ENCODE measurements at places on chromosomes 5 and 9.

DNA sequence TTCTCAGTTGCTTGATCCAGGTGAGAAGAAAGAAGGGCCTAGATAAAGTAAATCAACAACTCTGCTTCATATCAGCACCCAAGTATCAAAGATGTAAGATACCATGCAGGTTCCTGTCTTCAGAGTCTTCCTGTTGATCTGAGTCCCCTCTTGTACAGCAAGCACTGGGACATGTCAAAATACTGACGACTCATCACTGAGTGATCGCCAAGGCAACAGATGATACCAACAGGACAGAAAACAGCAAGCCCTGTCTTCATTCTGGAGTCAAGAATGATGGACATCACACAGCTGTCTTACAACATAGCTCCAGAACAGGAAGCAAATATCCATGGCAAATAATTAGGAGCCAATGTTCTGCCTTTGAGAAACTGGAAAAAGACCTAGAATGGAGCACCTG is 83.7 kb downstream of the TARS1 start:
- no peak for DNase-seq

DNA sequence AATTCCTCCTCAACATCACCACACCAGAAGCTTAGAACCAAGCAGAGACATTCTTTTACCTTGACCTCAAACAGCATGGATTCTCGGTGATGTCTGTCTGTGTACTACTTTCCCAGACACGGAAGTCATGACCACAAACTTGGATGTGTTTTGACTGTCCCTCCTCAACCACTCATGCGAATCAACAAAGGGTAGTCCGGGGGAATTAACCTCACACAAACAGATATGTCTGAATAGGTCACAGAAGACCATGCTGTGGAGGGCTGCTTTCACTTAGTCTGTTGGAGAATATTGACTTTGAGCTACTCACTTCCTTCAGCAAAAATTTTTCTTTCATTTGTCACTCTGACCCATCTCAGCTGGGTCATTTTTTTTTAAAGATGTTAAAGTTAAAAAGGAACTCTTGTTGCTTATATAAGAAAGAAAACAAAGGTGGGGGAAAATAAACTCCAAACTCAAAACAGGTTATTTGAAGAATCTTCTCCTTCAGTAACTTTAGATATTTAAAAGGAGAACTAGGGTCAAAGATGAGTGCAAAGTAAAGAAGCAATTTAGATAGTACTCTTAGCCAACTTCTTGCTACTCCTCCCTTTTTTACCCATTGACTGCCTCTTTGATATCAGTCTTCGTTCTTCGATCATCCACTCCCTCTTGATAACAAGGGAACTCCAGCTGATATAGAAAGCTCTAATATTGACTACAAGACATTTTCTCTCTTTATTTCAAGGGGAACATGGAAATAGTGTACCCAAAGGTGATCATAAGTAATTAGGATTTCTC is 343.4 kb upstream of the CDH6 start:
- DNase-seq: no peak

- DNase-seq: no peak
Measured at GRCh38 chr9:36128349-36128748, 8.2 kb upstream of the GLIPR2 start.

DNA sequence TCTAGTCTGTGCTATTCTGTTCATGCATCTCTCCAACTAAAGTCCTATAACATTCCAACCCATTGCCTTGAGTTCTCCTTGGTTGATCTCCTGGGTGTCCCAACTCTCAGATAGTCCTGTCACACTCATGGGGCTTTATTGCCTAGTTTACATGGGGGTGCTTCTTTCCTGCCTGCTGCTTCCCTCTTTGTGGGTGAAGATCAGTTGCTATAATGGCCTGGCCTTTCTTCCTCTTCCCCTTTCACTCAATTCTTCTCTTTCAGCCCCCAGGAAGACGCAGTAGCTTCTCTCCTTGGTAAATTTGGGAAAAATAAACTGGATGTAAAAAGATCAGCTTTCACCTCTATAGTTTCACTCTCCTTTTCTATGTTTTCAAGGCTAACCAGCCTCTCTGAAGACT is 66.5 kb downstream of the PTCD2 start:
- no peak for DNase-seq

DNA sequence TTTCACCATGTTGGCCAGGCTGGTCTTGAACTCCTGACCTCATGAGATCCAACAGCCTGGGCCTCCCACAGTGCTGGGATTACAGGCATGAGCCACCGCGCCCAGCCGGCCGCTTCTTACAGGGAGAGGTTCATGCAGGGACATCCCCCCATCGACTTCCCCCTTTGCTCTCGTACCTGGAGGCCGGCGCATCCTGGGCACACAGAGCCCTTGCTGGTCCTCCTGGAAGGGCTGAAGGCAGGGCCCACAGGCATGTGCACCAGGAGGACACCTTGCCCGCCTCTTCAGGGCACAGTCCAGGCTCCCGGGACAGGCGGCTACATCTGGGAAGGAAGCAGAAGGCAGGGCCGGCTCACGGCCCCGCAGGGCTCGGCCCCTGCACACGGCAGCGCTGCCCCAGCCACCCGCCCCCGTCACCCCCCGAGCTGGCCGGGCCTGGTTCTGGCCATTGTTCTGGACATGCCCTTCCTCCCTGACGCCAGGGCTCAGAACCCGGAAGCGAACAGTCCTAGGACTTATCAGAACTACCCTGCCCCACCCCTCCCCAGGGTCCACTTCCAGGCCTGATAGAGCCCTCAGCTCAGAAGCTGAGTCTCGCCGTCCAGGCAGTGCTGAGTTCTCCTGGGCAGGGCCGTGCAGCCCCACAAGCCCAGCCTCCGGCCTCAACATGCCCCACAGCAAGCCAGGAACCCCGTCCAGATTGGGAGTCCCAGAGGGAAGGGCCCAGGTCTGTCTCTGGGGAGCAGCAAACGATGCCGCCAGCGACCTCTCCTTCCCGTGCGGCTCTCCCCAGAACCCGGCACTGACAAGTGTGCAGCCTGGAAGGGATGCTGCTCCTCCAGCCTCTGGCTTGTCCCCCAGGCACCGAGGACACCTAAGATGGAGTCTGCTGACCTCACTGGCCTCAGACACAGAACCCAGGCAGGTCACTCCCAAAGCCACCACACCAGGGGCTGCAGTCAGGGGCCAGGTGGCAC is 2.9 kb downstream of the NPDC1 start:
- DNase-seq: no peak

Measured in HAP-1 (cell line).